EL (cell line): ENCODE measurements at places on chromosomes 5 and 9.

DNA sequence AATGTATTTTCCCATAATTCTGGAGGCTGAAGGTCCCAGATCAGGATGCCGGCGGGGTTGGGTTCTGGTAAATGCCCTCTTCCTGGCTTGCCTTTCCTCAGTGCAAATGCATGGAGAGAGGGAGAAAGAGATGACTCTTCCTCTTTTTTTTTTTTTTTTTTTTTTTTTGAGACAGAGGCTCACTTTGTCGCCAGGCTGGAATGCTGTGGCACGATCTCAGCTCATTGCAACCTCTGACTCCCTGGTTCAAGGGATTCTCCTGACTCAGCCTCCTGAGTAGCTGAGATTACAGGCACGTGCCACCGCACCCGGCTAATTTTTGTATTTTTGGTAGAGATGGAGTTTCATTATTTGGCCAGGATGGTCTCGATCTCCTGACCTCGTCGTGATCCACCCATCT lies 300.0 kb upstream of the TAS2R1 start:
- DNase-seq, result peak; percentile 55

GRCh38 chr9:98839724-98840123 lies 32.3 kb downstream of the GALNT12 start:
- no peak for DNase-seq

DNA sequence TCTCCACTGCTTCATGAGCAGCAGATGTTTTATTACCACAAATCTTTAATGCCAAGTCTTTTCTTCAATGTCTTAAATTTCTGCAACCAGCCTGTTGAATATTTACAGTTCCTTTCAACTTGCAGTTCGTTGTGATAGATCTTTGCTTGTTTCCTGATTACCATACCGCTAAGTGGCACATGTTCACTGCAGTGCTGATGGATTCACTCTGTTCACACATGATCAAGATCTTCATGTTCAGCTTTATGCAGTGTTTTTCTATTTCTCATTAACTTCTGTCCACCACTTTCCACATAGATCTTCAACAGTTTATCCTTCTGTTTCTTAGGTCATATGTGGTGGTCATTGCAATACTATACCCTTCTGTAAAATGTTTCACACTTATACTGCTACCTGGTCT lies 280.6 kb downstream of the EPB41L4A start:
- no peak for DNase-seq

DNA sequence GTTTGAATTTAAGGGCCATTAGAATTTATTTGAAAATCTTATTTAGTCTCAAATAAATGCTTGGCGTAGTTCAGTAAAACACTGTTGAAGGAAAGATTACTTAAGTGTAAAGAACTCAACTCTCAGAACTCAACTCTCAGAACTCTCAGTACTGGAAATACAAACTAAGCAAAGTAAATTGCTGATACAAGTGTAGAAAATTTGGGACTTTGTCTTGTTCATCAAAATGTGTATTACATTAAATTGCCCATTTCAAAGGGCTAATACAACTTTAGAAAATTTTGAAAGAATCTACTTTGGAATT lies 99.4 kb downstream of the CSNK1G3 start:
- no peak for DNase-seq

GRCh38 chr9:33103501-33104281 lies 27.2 kb upstream of the SMU1 start:
- no peak for DNase-seq

- DNase-seq, result no peak
Observed at GRCh38 chr9:89630508-89630907, 25.7 kb downstream of the GADD45G start.

DNA sequence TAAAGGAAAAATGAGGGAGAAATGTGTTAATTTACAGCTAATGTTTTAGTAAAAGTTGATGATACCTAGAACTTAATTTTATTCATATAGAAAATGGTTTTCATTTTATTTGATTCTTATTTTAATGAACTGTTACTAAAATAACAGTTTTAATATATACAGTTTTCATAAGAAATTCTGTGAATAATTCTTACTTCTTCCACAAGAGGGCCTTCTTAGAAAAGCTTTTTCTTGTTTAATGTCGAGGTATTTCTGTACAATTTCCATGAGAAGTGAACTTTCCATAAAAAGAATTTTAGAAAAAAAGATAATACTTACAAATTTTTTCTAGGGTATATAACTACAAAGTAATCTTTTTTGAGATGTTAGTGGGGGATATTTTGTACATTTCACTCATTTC lies 73.9 kb downstream of the KLF9 start:
- peak; percentile 28 for DNase-seq

GRCh38 chr9:13332571-13332970 lies 53.1 kb upstream of the MPDZ start:
- DNase-seq, result no peak

DNA sequence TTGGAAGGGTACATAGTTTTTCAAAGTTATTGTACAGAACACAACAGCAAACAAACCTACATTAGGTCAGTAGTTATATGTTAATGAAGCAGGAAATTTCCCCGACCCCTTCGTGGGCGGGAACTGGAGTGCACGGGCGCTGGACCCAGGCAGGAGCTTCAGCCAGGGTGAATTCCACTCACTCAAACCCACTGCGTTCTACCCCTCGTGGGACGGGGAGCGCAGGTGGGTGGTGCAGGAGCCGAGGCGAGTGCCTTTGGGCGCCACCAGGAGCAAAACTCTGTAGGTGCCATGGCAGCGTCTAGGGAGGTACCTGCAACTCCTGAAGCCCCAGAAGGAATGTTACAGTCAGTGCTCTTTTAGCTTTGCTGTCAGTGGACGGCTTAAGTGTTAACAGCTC lies 29.6 kb upstream of the ERAP1 start:
- no peak for DNase-seq

DNA sequence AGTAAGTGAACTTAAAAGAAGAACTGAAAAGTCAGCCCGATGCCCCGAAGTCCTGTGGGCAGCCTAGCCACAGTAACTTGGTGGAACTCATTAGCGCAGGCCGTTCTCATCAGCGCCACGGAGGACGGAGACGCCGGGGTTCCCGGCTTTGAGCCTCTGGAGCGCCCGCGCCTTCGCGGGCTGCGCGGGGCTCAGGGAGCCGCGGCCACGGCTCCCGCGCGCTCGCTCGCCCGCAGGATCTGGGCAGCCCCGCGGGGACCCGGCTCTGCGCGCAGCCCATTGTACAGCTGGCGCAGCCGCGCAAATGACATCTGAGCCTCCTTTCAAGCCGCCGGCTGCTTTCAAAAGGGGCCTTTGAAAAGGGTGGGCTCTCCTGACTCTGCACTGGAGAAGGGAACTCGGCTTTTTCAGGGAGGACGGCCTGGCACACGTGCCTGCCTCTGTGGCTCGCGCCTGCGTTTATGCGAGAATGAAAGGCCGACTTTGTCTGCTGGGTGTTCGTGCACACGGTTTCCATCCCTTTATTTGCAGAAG lies 40.7 kb downstream of the TLR4 start:
- DNase-seq, result peak; percentile 15

GRCh38 chr5:158879993-158880392 lies 219.7 kb downstream of the EBF1 start:
- no peak for DNase-seq

- DNase-seq, result no peak
Observed at GRCh38 chr5:76273206-76273885, 129.7 kb upstream of the IQGAP2 start.

DNA sequence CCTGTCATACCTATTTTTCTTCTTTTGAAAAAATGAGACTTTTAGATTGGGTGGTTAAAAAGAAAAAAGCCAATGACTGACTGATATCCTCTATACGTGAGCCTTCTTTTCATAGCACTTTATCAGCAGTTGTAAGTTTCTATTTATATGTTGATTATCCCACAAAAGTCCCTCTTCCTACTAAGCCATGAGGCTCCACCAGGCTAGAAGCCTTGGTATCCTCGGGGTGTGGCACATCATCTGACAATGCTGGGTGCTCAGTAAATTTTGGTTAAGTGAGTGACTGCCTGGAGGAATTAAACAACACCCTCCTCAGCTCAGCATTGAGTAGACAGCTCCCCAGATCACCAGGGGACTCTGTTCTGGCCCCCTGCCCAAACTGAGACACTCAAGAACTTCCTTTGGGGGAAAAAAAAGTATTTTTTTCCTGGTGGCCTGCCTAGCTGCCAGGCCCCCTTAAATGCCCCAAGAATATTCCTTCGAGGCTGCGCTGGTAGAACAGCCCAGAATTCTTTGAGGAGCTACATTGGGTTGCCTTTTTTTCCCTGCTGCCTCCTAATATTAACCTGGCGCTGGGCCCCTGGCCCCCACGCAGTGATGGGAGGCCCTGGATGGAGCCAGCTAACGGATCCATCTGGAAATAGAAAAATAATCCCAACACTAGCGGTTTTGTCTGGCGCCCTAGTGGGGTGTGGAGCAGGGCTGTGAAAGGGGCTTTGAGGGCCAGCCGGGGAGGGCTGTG lies 23.4 kb upstream of the COL27A1 start:
- DNase-seq, result no peak

GRCh38 chr9:95110921-95111525 lies 206.5 kb downstream of the FANCC start:
- no peak for DNase-seq

GRCh38 chr5:162096448-162096847 lies 28.9 kb downstream of the GABRG2 start:
- no peak for DNase-seq

GRCh38 chr9:130192382-130192999 lies 20.3 kb downstream of the NCS1 start:
- no peak for DNase-seq

- no peak for DNase-seq
Observed at GRCh38 chr5:176172246-176172645, 66.0 kb upstream of the SIMC1 start.

DNA sequence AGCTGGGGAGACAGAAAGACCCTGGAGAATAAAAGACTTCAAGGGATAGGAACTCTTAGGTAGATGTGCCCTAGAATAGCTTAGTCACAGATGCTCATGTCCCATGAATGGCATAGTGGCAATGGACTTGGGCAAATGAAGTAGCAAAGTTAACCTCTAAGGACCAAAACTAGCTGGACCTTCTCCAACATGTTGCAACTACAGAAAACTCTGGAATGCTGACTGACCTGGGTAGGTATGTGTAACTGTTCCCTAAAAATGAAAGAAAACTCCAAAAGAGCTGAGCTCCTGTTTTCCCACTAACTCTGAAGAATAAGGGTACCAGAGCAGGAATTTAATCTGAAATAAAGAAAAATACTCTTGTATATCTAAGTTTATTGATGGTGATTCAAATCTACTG lies 12.5 kb upstream of the LPAR1 start:
- peak; percentile 50 for DNase-seq
